ENCODE measurements at places on chromosomes 16 and 17. TPM values are rescaled to one million over a fixed set of nuclear protein-coding genes. Genes with fewer than 3 reads are reported as not detected.

DNA sequence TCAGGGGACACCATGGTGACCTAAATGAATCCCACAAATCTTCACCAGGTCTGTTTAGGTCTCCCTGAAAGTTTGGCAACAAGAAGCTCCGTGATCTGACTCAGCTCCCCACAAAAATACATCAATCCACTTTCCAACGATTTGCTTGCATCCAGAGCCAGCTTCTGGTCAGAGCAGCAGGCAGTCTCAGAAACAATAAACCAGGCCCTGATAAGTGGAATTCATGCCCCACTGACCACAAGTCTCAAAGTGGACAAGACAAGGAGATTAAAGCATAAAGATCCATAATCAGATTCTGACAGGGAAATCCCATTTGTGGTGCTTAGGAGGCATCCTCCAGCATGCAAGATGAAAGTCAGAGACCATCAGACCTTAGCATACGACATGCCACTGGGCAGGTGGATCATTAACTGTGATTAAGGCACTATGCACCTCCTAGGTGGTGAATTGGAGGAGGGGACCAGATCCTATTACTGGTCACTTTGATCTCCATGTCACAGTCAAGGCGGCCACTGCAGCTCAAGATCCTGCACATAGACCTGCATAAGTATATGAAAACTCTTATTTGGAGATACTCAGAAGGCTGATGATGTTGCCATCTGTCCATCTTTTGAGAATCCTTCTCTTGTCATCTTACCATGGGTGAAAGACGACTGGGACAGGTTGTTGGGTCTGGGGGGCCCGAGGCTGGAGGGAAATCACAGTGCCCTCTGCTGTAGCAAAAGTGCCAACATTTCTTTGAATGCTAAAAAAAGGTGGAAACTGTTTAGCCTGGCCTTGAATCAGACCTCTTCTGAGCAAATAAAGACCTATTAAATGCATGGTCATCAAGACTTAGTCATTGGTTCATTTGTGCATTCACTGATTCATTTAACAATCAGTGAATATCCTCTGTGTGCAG lies 309.2 kb upstream of the CCL2 start:
- no peak overlapping the region for H3K27ac ChIP-seq
- H3K27me3 ChIP-seq, result peaks cover 2% of the 10 kb centered on the region
- H3K4me1 ChIP-seq, result no peaks in the 10 kb centered on the region

The SLC5A11 gene
- 0.18 TPM for total RNA-seq

The VWA3A gene
- total RNA-seq, result not detected

DNA sequence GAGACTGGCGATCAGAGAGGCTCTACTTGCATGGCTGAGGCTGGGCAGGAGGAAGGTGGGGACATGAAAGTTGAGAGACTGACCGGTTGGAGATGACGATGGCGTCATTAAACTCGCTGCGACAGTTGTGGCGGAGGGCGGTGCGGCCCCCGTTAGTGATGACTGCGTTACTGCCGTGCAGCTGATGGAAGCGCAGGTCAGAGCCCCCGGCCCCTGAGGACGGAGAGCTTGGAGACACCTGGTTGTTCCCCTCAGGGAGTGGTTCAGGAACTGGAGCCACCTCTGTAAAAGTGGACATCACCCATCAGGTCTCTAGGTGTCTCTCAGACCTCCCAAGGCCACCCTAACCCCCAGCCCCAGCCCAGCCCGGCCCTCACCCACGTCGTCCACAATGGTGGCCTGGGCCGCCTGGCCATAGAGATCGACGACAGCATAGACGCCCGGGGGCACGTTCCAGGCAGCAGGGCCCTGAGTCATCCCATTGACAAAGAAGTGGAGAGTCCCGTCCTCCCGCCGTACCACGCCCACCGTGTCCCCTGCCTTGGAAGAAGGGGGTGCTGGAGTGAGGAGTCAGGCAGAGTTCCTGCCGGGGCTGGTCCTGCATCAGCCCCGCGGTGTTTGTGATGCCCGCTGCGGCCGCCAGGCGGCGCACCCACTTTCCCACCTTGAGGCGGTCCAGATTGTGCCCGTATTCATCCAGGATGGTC lies 5.3 kb downstream of the NEURL4 start:
- H3K36me3 ChIP-seq, result peaks cover 26% of the 10 kb centered on the region
- no peak overlapping the region for H3K4me3 ChIP-seq

DNA sequence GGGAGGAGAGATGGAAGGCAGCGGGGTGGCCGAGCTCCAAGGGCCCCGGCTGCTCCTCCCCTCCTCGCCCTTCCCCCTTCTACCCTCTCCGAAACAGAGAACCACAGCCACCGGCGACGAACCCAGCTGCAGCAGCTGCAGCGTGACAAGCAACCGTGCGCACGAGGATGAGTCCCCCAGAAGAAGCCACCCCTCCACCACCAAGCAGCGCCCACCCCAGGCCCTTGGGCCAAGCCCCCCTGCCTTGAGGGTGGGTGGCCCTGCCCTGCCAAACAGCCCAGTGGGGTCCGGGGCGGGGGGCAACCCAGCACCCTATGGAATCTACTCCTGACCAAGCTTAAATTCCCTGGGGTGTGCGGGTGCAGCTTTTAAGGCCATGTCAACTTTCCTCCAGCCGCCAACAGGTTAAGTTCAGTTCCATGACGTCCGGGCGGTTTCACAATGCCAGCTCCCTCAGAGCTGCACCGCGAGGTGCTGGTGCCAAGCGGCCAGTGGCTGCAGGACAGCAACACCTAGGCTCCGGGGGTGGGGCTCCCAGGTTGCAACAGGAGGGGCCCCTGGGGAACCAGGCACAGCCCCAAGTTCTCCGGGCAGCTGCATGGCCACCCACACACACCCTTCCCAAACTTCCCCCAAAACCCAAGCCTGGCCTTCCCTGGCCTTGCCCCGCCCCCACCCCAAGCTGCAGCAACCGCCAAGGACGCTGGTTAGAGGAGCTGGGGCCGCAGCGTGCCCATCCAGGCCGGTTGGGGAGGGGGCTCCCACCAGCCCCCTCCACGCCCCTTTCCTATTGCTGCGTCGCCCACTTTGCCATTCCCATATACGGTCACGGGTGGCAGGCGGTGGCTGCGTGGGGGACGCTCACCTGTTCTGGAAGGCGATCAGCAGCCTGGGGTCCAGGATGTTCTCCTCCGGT lies 2.0 kb downstream of the CBX4 start:
- H3K36me3 ChIP-seq, result peaks cover 18% of the 10 kb centered on the region
- H3K4me3 ChIP-seq, result peak overlapping the region; percentile 91
- H3K27me3 ChIP-seq, result peaks cover 19% of the 10 kb centered on the region

The MPO gene
- total RNA-seq, result not detected

GRCh38 chr17:4201226-4201625 lies 58.2 kb downstream of the CYB5D2 start:
- H3K36me3 ChIP-seq, result peaks cover 20% of the 10 kb centered on the region
- H3K27ac ChIP-seq, result no peak overlapping the region
- peaks cover 7% of the 10 kb centered on the region for H3K4me1 ChIP-seq
- no peaks in the 10 kb centered on the region for H3K27me3 ChIP-seq
- no peak for DNase-seq

The TEKT3 gene
- total RNA-seq, result not detected

The CLUH gene
- total RNA-seq, result 105 TPM

DNA sequence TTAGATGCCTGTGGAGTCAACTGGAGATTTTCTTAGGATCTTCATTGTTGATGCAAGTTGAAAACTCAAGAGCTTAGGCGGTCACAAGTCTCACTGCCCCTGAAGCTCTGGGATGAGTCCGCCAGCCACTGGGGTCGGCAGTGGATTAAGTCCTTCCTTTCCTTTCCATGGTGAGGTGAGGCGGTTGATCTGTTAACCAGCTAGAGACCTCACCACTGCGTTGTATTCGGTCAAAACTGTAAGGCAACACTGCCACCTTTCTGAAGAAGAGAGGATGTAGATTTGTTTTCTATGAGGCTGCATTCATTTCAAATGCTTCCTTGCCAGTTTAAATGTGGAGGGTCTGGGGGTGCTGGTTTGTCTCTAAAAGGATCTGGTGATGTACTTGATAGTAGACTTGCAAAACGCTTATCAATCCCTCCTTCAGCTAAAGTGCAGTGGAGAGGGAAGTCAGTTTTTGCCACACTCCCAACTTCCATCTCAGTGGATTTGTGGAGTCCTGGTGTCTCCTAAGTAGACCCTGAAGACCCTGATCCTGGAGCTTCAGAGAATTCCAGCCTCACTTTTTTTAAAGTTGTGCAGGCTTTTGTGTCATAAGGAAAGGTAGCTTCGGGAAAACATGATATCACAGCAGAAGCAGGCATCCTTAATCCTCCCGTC lies 1.7 kb downstream of the MYOCD start:
- peaks cover 41% of the 10 kb centered on the region for H3K27me3 ChIP-seq
- peaks cover 2% of the 10 kb centered on the region for H3K4me1 ChIP-seq
- no peak for DNase-seq
- H3K36me3 ChIP-seq, result no peaks in the 10 kb centered on the region
- H3K27ac ChIP-seq, result no peak overlapping the region

GRCh38 chr17:6926667-6927066 lies 69.2 kb upstream of the ALOX12 start:
- peaks cover 1% of the 10 kb centered on the region for H3K27me3 ChIP-seq
- no peaks in the 10 kb centered on the region for H3K36me3 ChIP-seq
- H3K4me3 ChIP-seq, result no peak overlapping the region
- peaks cover 13% of the 10 kb centered on the region for H3K4me1 ChIP-seq
- no peak overlapping the region for H3K27ac ChIP-seq

DNA sequence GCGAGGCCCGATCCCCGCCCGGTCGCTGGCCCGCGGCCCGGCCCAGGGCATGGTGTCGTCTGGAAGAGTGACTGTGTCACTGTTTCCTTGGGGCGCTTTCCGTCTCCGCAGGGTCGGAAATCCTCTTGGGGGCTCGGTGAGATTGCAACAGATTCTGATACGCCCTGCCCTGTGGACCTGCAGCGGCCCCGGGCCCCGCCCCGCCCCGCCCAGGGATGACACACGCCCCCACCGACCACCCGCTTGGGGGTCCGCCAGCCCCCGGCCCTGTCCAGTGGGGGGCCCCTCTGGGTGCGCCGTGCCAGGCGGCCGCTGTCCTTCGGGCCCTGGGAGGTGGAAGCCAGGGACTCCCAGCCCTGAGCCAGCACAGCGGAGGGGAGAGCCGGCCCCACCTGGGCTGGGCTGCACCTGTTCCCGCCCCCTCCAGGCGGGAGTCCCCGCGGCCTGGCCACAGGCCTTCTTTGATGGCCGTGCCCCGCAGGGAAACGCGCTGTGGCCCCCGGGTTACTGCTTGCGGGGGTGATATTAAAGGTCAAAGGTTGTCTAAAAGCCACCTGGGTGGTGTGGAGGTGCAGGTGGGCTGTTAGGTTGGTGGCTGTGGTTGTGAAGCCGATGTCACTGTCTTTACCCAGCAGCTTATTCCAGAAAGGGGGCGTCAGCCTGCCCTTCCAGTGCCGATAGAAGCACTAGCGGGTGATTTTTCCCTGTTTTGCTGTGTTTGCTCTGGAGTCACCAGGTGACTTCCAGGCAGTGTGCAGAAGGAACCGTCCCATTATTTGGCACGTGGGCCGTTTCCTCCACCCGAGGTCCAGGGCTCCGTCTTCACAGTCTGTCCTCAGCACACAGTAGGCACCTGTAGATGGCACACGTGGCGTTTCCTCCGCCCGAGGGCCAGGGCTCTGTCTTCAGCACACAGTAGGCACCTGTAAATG lies 752 bp downstream of the TBC1D24 start:
- DNase-seq, result peak; percentile 75
- H3K36me3 ChIP-seq, result no peaks in the 10 kb centered on the region
- peaks cover 9% of the 10 kb centered on the region for H3K27me3 ChIP-seq
- peak overlapping the region; percentile 69 for H3K4me3 ChIP-seq
- peaks cover 21% of the 10 kb centered on the region for H3K4me1 ChIP-seq
- no peak overlapping the region for H3K27ac ChIP-seq

The FOXF1 gene
- total RNA-seq, result not detected

DNA sequence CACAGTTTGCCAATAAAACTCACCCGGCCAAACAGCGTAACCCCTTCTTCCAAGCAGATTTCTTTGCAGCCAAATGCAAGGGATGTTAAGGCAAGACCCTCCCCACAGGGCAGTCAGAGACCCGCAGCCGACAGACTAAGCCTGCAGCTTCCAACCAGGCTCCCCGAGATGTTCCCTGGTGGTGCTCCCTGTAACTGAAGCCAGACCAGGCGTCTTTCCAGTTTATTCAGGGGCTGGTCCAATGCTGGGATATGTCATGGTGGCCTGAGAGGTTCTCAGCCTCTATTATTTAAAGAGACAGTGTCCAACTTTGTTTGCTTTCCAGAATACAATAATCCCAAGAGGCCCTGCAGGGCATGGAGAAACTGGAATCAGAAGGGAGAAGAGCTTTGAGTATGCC lies at the start of gene PMP22:
Gene PMP22 (minus strand): TSS at position 196 of the 400 bp plus-strand sequence. CDS start 4,599 bp downstream, outside the sequence.
- no peak within 1 kb of the TSS for H3K27ac ChIP-seq
- peaks cover 67% of the 10 kb centered on the region for H3K27me3 ChIP-seq
- H3K36me3 ChIP-seq, result no peaks in the 10 kb centered on the region
- DNase-seq, result no peak

The ABCA9 gene
- not detected for total RNA-seq

The ADAP2 gene
- total RNA-seq, result 1.5 TPM

The SCRN2 gene
- 21.0 TPM for total RNA-seq

DNA sequence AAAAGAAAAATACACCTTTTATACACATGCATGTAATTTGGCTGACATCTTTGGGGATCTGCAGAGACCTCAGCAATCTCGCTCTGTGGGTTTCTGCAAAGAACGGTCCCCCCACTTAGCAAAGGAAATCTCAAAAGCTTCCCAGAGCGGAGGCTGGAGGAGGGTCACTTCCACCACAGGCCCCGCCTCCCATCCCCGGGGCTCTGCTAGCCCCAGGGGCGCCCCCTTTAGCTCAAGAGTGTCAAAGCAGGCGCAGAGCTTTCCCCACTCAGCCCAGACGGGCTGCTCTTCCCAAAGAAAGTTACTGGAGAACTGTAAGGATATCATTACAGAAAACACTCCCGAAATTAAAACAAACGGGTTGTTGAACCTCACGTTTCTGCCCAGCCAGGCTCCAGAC lies 11.4 kb downstream of the SLC13A5 start:
- DNase-seq, result peak; percentile 68
- no peaks in the 10 kb centered on the region for H3K27me3 ChIP-seq
- no peaks in the 10 kb centered on the region for H3K36me3 ChIP-seq
- no peak overlapping the region for H3K27ac ChIP-seq

The CDH3 gene
- 2.1 TPM for total RNA-seq

The SHISA9 gene
- total RNA-seq, result not detected

GRCh38 chr17:67636834-67637520 lies 80.8 kb upstream of the NOL11 start:
- no peak overlapping the region for H3K4me3 ChIP-seq
- H3K36me3 ChIP-seq, result peaks cover 18% of the 10 kb centered on the region
- peaks cover 2% of the 10 kb centered on the region for H3K4me1 ChIP-seq
- no peaks in the 10 kb centered on the region for H3K27me3 ChIP-seq
- no peak for DNase-seq

- H3K4me1 ChIP-seq, result peaks cover 83% of the 10 kb centered on the region
- H3K4me3 ChIP-seq, result no peak overlapping the region
- peak overlapping the region; percentile 55 for H3K27ac ChIP-seq
- H3K36me3 ChIP-seq, result peaks cover 3% of the 10 kb centered on the region
- no peak for DNase-seq
Measured at GRCh38 chr16:3858801-3859200, 21.7 kb downstream of the CREBBP start.

DNA sequence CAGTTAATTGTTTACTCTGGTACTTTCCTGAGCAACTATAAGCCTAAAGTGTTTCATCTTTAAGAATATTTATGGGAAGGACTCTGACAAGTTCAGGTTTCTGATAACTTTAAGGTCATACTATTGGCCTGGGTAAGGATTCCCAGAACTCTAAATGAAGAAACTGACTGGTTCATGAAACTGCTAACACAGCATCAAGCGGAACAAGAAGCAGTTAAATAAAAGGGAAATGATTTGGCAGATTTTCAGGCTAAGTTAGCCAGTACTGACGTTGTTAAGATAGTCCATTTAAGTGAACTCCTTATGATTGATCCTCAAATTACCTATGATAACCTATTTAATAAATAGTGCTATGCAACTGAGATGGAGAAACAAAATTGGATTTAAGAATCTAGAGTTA lies 101.6 kb upstream of the CES5A start:
- H3K27ac ChIP-seq, result no peak overlapping the region
- peaks cover 7% of the 10 kb centered on the region for H3K27me3 ChIP-seq
- H3K4me1 ChIP-seq, result no peaks in the 10 kb centered on the region
- H3K36me3 ChIP-seq, result no peaks in the 10 kb centered on the region
